Esophagus muscularis mucosa (tissue), 4 donors: ENCODE measurements at places on chromosomes 3 and 15. TPM values are rescaled to one million over a fixed set of nuclear protein-coding genes. Genes with fewer than 3 reads are reported as not detected.

DNA sequence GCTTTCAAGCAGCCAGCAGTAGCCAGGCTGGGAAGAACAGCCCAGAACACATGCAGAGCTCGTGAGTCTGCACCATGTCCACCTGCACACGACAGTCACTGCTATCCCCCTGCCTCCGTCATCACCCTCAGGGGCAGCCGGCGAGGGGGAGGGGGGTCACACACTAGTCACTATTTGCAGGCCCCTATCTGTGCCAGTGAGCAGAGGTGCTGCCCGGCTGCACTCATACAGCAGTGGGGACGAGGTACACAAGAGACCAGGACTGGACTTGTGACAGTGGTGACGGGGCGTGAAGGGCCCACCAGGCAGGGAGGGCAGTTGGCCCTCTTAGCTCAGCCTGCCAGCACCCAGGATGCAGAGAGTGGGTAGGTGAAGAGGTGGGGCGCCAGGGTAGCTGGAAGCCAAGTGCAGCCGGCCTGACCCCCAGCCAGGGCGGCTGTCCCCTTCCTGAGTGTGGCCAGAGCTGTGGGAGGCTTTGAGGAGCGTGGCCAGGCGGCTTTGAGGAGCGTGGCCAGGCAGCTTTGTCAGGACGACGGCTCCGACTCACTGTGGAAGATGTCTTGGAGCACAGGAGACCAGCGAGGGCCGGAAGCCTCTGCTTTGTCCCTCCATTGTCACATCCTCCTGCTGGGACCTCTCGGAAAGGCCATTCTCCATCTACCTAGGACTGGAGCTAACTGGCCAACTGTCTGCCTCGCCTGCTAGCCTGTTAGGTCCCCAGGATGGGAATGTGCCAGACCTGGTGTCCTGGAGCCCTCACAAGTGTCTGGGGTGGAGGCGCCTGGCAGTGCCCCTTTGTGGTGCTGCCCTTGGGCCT is 52.1 kb upstream of the FGD5 start:
- peak; percentile 80 for DNase-seq

Gene FURIN
- 79.4 TPM for total RNA-seq

Gene PLA2G4D
- not detected for total RNA-seq

DNA sequence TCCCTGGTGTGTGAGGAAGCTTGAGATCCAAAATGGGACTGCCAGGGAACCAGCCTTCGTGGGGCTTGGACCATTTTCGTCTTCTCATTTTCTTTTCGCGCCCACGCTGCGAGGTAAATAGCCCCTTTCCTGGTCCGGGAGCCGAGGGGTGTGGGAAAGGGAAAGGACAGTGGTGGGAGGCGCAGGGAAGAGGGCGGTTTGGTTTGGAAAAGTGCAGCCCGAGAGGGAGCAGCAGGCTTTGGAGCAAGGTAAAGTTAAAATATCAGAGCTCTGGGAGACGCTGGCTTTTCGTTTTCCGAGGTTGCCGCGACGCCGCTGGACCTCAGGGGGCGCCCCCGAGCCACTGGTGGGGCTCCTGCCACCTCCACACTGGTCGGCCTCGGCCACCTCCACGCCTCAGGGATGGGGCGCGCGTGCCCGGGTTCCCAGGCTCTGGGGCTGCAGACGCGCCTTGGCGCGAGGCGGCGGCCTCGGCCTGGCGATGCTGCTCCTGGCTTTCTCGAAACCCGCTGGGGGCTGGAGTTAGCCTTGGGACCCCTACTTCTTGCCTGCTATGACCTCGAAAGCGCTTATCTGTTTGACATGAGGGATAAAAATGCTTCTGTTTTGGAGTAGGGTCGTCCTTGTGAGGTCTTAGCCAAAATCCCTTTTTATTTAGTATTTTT is 3.2 kb downstream of the PTPRG start:
- no peak for DNase-seq

- DNase-seq: no peak
Observed at GRCh38 chr3:107612664-107613084, 89.9 kb downstream of the BBX start.

DNA sequence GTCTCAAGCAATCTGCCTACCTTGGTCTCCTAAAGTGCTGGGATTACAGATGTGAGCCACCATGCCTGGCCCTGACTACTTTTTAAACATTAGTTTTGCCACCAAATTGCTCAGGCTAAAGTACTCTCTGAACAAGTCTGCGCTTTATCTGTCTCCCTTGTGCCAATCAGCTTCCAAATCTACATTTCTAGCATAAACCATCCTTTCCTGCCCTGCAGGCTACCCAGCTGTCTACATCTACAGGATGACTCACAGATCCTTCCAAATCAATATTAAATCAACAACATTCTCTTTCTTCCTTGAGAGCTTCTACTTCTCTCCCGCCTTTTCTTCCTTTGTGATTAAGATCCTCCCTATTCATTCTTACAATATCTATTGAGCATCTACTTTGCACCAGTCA is 16.0 kb upstream of the ATOSA start:
- DNase-seq: no peak

GRCh38 chr3:22609139-22609538 is 594.0 kb upstream of the UBE2E2 start:
- no peak for DNase-seq

- no peak for DNase-seq
Observed at GRCh38 chr3:117910820-117911521, 1123.7 kb downstream of the IGSF11 start.
